ENCODE measurements at places on chromosomes 4 and X.

DNA sequence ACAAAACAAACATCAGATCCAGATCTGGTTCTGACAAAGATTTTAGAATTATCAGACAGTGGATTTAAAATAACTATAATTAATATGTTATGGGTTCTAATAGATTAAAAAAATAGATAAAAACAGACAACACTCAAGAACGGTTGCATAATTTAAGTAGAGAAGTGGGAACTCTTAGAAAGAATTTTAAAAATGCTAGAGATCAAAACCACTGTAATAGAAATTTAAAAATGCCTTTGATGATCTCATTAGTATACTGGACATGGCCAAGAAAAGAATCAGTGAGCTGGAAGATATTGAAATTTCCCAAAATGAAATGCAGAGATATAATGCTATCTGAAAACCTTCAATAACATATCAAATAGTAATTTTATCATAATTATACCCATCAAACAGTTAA is 28.3 kb upstream of the DYNLT3 start:
- no peak for DNase-seq

DNA sequence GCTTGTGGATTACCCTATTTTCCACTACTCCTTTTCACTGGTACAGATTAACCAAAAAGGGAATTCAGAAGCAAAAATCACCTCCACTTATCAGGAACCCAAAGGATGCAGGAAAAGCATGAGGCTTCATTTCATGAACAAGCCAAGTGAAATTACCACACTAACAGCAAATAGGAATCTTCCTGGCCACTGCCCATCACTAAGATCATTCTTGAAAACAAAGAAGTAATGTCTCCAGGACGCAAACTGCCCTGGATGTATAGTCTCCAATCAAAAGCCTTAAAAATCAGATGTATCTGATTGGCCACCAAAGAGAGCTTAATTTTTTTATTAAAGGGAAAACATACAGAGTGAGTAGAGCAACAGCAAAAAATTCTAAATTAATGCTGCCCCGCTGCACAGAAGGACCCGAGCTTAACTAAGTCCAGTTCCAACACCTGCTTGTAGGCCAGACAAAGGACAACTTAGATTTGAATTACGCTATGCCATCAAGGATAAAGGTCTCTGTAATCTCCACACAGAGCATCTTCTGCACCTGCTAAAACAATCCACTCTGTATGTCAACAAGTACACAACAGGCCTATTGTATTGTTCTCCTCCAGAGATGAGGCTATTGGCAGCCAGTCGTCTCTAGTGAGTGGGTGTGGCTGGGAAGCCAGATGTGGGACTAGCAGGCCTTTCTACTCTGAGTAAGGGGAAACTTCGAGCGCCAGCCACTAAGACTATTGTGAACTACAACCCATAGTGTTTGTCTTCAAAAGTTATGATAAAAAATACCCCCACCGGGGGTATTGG is 12.4 kb downstream of the ZDHHC9 start:
- DNase-seq: no peak

DNA sequence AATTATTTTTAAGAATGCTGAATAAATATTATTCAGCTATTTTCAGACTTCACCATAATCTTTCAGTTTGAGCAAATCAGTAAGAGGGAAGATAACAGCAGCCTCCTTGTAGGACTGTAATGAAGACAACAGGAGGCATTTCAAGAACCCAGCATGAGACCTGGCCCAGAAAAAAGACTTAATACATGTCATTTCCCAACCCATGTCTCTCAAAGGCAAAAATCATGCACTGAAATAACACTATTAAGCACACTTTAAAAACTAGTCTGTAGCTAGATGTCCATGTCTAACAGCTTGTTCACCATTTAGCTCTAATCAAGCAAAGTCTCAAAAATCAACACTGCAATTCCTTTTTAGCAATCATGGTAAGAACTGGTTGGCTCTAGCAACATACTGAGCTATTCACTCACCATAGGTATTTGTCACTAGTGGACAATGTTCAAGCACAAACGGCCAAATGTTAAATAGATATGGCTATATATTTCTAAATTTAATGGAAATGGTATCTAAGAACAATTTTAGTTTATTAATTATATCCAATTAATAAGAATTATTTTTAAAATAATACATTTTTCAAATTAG is 109.9 kb downstream of the WDFY3 start:
- DNase-seq: no peak

DNA sequence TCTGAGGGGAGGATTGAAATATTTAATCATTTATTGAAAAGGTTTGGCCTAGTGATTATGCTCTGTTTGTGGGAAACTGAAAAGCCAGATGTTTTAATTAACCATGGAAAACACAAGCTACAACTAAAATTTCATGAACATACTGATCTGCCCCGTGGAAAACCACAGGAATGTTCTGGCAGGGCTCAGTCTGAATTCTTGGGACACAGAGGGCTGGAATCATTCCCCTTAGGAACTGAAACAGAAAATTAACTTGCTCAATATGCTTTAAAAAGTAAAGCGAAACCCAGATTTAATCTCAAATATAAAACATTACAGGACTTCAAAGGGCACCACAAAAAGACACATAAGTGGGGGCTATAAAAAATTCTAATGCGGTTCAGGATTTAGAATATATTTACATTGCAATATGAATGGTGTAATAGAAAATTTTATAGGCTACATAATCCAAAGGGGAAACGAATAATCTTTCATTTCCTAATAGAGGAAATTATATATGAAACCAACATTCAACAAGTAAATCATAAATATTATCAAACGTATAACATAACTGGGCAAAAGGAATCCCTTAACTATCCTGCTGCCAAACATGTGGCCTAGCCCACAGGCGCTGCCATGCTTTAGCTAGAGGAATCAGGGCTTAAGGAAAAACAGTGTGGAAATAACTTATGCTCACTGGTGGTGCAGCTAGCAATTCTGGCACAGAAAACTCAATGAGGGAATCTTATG is 70.9 kb downstream of the APBB2 start:
- no peak for DNase-seq

- no peak for DNase-seq
Observed at GRCh38 chr4:125091101-125091500, 223.7 kb upstream of the FAT4 start.

GRCh38 chrX:20974326-20974725 is 399.9 kb upstream of the CNKSR2 start:
- DNase-seq: no peak

- no peak for DNase-seq
Observed at GRCh38 chrX:152637649-152638442, at the start of gene GABRQ. Gene GABRQ, plus strand, starts transcription at chrX:152637895. Its CDS starts 308 bp downstream, at chrX:152638203.

- no peak for DNase-seq
Observed at GRCh38 chr4:73901031-73901430, 31.8 kb downstream of the CXCL1 start.

DNA sequence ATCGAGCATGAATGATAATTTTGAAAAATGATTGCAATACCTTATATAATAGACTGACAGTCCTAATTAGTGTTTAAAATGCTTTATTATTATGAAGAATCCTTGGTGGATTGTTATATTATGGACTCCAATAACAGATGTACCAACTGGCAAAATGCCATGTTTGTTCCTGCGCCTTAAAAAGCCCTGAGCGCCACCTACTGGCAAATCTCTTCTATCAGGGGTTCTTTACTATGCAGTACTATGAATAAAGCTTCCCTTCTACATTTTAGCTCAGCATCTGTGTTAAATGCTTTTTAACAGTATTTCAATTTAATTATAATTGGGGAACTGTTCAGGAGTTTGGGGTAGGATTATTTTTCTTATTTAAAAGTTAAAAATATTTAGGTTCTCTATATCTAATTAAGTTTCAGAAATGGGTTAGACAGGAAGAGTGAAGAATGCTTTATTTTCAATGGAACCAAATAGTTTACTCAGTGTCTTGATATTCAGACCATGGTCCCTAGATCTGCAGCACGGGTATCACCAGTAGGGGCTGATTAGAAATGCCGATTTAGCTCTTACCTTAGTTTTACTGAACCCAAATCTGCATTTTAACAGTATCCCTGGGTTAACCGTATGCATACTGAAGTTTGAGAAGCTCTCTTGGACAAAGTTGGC is 20.0 kb downstream of the CFAP97 start:
- peak; percentile 19 for DNase-seq

DNA sequence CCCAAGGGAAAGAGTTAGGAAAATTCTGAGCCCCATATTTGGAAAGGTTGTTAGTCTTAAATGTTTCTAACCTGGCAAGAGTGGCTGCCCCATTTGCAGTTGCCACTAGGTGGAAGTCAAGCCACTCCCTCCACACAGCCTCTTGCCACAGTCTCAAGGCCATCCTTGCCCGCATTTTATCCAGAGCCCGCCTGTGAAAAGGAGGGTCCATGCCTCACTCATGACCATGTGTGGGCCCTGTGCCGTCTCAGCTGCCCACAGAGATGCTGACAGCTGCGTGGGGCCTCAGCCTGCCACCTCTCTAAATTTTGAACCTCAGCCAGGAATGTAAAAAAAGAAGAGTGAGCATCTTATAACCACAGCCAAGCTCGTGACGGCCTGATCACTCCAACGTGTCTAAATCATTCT is 201.5 kb upstream of the FAM241A start:
- no peak for DNase-seq

DNA sequence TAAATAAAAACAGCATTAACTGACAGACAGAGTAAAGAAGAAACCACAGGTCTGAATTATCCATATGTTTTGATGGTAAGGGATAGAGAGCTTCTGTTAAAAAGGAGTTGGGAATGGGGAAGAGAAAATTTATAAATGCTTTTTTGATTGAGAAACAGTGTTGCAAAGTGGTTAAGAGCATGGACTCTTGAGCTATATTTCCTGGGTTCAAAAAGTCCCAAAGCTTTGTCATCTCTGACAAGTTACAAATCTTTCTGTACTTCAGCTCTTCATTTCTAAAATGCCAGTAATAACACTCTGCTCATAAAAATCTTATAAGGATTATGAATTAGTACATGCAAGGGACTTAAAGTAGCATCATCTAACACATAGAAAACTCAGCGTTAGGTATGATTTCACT is 62.2 kb downstream of the N4BP2 start:
- no peak for DNase-seq

DNA sequence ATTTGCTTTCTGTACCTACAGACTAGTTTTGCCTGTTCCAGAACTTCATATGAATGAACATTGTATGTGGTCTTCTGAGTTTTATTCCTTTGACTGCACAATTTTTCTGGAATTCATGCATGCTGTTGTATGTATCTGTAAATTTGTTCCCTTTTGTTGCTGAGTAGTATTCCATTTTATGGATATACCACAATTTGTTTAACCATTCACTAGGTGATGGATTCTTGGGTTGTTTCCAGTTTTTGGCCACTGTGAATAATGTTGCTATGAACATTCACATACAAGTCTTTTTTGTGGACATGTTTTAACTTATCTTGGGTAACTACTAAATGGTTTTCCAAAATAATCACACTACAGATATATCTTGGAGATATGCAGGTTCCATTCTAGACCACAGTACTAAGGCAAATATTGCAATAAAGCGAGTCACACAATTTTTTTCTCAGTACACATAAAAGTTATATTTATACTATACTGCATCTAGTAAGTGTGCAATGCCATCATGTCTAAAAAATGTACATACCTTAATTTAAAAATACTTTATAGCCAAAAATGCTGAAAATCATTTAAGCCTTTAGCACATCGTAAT is 58.7 kb downstream of the TSPAN5 start:
- DNase-seq: no peak

GRCh38 chr4:138898282-138898681 is 117.3 kb upstream of the NOCT start:
- no peak for DNase-seq

DNA sequence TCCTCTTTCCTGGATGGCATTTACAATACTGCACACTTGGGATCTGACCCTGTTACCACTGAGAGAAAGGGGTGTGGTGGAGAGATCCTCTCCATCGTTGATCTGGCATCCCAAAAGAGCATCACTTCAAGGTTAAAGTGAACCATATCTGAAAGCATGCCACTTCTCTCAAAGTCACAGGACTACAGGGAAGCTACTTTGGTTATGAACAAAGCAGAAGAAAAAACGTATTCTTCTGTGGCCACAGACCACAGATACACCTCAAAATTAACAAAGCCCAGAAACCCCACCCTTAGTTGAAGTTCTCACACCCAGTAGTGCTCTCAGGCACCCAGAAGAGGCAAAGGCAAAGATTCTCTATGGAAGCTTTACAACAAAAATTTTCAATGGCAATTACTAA is 108.3 kb downstream of the JADE1 start:
- no peak for DNase-seq

DNA sequence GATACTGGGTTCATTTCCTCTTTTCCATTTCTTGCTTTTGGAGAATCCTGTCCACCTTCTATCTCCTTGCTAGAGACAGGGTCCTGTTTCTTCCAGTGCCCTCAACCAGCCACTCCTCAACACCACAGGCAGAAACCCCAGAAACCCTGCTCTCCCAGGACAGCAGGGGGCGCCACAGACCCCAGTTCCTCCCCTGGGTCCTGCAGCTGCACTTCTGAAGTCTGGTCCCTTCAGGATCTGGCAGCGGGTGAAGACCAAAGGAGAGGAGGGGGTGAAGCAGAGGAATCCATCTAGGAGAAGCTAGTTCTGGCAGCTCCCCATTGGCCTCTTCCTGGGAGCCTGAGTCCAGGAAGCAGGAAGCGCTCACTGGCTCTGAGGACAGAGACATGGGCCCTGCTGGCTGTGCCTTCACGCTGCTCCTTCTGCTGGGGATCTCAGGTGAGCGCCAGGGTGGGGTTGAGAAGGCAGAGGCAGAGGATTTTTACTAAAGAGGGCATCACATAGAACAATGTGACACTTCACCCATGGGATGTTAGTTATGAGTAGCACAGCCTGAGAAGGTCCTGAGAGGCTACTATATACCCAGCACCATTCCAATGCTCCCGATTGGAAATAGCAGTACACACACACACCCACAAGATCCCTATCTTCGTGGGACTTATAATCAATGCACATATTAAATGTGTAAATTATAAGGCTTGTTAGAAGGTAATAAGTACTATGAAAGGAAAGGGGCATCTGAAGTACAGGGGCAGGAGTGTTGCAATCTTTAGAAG is at the start of gene PRSS48:
PRSS48 (plus strand) TSS at position 375 of the 776 bp plus-strand sequence; CDS start at position 387, 12 bp downstream.
- DNase-seq: no peak

- no peak for DNase-seq
Observed at GRCh38 chr4:134365852-134366251, 164.3 kb upstream of the PABPC4L start.

DNA sequence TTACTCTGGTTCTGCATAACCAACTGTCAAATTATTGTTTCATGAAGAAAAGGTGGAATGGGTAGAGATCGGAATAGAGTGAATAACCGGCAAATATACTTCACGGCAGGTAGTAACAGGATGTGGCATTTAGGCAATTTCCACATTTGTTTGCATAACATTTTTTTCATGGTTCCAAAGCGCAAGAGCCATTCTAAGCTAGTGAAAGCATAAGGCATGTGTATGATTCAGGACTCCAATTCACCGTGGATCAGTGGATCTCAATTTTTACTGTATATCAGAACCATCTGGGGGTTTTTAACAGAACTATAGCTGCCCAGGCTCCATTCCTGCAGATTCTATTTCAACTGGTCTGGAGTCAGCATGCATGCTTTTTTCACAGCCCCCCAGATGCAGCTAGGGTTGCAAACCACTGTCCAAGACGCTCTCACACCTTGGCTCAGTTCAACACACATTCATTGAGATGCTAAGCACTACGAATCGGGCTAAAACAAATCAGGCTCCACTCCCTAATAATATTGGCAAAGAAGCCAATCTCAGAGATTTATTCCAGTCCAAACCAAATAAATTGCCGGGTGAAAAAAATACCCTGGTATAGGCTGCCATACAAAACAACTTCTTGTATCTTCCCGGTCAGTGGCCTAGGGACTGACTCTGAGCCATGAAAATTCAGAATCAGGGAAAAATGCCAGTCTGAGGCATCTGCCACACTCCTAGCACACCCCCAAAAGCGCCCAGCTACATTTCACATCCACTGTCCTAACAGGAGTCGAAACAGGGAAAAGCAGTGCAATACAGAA is 30.0 kb downstream of the AFAP1 start:
- no peak for DNase-seq

- no peak for DNase-seq
Observed at GRCh38 chr4:155777971-155778735, 19.3 kb downstream of the GUCY1B1 start.
